GOT3 (cell line): ENCODE measurements at places on chromosomes 2 and 18.

GRCh38 chr2:236607471-236608187 is 38.0 kb downstream of the ACKR3 start:
- no peak for DNase-seq

GRCh38 chr2:222293660-222294630 is 4.9 kb downstream of the PAX3 start:
- no peak for DNase-seq

- no peak for DNase-seq
Observed at GRCh38 chr2:102149644-102150455, 7.3 kb downstream of the IL1R1 start.

DNA sequence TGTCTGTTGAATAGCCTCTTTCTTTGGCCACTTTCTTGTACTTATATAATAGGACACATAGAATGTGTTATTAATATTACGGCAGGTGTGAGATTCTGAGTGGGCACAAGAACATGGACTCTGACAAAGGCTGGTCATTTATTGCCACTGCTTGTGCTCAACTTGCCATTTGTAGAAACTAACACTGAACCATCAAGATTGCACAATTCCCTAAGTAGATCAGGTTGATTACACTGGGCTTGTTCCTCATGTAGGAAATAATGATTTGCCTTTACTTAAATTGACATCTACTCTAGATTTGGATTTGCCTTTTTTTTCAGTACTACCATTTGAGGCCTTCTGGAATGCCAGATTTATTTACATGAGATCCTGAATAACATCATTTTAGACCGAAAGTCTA is 342.7 kb upstream of the CWC22 start:
- DNase-seq = no peak

DNA sequence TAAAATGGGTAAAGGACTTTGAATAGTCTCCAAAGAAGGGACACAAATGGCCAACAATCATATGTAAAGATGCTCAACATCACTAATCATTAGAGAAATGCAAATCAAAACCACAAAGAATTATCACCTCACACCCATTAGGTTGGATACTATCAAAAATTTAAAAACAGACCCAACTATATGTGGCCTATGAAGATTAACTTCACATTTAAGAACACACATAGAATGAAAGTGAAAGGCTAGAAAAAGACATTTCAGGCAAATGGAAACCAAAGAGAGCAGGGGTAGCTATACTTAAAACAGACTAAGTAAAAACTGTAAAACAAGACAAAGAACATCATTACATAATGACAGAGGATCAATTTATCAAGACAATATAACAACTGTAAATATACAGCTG is 53.5 kb upstream of the ASPRV1 start:
- no peak for DNase-seq

DNA sequence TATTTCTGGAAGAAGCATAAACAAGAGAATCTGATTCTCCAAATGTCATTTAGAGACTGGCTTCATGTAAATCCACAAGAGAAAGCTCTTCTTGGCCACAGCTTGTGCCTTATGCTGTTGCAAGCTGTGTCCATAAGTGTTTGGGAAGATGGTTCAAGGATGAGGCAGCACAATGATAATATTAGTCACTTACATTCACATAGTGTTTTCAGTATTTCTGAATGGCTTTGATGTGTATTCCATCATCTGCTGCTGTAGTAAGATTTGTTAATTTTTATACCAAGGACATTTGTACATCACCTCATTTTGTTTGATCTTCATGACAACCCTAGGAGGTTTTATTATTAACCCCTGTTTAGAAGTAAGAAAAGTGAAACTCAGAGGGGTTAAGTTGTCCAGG is 29.9 kb downstream of the CREG2 start:
- DNase-seq = no peak

DNA sequence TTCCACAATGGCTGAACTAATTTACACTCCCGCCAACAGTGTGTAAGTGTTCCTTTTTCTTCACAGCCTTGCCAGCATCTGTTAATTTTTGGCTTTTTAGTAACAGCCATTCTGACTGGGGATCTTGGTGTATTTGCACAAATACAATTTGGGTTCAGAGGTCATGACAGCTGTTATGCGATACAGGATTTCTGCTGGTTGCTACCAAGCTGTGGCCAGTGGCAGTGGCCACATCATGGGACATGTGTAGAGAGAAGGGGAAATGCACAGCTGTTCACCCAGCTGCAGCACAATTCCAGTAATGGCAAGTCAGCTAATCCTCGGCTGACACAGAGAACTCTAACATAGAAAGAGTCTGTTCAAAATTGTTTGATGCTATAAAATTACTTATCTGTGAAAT is 21.0 kb upstream of the SELENOI start:
- DNase-seq = no peak

DNA sequence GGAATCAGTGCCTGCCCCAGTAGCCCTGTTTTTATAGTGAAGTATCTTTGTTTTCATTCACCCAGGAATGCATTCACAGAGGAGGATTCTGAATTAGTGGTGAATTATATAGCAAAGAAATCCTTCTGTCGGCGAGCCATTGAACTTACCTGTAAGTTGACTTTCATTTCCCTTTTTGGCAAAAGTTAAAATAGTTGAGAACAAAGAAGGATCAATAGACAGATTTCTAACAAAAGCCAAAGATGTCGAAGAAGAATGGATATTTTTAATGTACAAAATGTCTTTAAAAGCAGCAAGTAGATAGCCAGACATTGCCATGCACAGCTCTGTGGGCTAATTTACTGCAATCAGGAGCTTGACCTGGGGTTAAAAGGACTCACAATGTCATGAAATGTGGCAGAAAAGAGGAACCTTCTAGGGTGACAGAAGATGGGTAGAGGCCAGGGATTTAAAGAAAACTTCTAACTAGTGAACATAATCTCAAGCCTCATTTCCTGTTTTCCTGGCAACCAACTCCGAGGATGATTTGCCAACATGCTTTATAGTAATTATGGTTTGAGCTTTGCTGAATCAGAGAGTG is 53.8 kb upstream of the TMEM87B start:
- no peak for DNase-seq

- no peak for DNase-seq
Observed at GRCh38 chr2:230226051-230226551, 565 bp downstream of the SP140 start.

DNA sequence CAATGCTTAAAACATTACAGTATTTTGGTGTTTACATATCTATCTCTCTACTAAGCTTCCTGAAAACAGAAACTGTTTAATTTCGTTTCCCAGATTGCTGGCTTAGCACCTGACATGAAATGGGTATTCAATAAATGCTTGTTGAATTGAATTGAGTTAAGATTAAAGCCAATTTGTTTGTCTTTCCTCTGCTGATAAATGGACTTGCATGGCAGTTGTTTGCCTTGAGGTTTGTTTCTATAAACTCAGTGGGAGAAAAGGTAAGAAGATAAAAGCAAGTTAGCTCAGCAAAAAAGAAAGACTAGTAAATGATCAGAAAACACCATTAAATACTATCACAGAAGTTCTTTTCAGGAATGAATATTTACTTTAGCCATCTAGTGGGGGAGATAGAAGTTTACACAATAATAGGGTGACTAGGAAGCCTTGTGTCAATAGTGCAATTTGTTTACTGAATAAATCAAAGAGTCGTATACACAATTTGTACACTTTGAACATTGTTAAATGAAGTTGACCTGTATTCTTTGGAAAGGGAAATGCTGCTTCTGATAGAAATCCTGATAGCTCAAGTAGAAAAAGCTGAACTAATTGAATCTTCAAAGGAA is 754.5 kb upstream of the FAM98A start:
- no peak for DNase-seq

DNA sequence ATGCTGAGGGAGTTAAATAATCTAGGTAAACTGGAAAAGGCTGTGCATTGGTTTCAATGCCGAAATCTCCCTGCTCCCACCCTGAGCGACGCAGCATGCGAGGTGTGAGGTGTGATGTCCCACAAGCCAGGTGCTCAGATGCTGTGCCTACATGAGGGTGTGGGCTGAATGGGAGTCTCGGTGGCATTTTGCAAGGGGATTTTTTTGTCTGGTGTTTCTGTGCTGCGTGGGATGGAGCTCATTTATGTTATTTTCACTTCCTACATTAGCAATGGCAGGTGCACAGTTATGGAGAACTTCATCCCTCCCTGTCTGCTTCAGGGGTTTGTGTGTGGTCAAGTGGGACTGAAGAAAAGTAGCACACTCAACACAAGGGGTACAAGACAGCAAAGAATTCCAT is 110.2 kb upstream of the CCDC68 start:
- no peak for DNase-seq

- no peak for DNase-seq
Observed at GRCh38 chr2:18824325-18824790, 235.0 kb upstream of the NT5C1B start.

GRCh38 chr2:21228041-21228895 is 104.5 kb downstream of the TDRD15 start:
- DNase-seq = no peak

DNA sequence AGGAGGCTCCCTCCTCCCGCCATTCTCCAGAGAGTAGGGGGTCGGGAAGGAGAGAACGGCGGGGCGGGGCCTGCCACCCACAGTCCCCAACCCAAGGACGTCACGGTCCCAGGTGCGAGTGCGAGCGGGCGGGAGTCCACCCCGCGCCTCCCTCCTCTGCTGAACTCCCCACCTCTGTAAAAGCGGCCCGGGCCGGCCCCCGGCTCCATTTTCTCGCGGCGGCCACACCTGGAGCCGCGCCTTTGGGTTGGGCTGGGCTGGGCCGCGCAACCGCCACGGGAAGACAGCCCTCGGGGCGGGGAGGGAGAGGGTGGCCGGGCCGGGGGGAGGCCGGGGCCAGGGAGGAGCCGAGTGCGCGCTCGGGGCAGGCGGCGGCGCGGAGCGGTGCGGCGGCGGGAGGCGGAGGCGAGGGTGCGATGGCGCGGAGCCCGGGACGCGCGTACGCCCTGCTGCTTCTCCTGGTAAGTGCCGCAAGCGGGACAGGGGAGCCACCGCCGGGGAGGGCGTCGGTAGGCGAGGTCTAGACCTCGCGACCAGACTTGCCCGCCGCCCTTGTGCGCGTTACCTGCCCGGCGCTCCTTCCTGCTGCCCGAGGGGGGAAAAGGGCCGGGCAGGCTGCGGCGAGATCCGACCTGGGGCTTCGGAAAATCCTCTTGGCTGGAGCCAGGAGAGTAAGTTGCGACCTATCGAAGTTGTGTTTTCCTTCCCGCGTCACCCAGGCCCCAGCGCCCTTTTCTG is at the start of gene DSG2:
Gene DSG2, plus strand, starts transcription at position 342 of the 738 bp plus-strand sequence. Its CDS starts 75 bp downstream, at position 417.
- DNase-seq = no peak

DNA sequence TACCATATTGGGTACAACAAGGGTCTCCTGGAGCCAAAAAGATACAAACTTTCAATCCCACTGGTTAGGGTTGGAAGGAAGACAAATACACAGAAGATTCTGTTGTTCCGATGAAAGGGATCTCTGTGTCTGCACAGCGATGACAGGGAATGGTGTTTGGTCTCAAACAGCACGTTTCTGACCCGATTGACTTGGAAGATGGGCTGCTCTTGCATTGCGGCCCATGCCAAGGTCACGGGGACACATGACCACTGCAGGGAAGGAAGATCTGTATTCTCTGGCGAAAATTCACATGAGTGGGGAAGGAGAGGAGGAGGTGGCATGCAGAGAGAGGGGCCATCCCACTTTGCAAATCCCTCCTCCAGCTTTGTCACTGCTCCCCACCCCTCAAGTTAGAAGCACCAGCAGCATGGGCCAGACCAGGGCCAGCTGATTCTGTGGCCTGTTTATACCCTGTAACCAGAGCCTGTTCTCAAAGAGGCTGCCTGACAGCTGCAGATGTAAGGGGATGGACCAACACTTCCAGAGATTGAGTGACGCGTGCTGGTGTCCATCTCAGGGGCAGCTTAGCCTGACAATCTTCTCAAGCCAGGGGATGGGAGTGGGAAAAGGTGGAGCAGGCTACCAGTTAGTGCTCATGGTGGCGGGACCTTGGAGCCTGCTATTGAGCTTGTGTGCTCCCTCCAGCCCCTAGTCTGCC is 57.2 kb downstream of the TNP1 start:
- DNase-seq = no peak

DNA sequence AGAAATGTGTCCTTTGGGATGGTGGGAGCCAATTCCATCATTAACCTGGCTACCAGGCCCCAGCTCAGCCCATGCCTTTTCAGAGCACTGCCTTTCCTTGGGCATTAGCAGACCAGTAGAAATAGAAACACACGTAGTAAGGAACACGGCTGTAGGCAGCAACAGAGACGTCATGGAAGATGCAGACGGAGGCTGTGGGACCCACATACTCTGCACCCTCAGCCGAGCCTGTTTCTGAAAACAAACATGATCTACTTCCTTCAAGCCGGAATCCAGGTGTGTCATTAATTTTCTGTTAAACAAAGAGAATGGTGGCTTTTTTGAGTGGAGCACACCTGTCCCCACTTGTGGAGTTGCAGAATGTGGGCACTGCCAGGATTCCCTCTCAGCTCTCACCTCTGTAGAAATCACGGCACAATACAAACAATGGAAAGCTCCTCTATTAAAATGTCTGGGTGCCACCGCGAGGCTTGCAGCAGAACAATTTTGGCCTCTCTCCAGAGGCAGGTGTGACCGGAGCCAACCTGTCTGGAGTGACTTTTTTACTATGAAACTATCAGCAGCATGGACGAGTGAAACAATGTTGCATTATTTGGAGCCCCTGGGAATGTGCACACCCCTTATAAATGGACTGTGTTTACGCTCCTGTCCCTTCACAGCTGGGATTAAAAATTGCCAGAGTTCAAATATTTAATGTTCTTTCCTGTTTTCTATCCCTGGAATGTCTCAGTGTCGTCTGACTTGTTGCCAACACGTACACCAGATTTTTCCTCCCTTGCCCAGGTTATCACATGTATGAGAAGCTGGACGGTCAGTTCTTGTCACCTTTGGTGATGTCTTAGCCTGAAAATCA is 31.7 kb downstream of the SPP2 start:
- DNase-seq = no peak

GRCh38 chr2:190505696-190506095 is 28.8 kb downstream of the NEMP2 start:
- no peak for DNase-seq

GRCh38 chr2:148607566-148607965 is 37.0 kb upstream of the EPC2 start:
- DNase-seq = no peak
